ENCODE measurements at places on chromosomes 7 and 10.

DNA sequence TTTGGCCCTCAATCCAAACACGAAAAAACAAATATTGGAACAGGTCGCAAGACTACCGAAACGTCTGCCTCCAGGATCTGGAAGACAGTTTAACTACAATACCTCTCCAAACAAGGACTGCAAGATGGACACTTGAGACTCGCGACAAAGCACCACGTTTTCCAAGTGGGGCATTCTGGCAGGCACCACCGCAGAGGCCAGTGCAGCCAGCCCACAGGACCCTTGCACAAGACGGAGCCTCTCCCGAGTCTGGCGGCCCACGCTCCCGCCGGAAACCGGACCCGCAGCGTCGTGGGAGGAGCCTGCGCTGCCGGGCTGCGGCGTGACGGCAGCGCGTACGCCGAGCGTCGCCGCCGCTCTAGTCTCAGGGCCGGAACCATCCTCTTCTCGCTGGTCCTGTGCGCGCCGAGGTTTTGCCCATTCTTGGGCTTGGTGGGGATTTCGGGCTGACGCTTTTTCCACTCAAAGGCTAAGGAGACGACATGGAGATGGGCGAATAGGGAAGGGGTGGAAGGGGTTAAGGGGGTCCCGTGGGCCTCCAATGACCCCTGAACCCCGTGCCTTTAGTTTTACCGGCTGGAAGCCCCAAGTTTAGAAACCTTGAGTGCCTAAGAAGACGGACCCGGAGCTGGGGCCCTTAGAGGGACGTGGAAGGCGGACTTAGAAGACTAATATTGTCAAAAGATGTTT is at the start of gene ORC5:
TSS of gene ORC5 (minus strand) at position 283 of the 690 bp plus-strand sequence. CDS start at position 174, 109 bp downstream.
- peak; percentile 87 for DNase-seq

DNA sequence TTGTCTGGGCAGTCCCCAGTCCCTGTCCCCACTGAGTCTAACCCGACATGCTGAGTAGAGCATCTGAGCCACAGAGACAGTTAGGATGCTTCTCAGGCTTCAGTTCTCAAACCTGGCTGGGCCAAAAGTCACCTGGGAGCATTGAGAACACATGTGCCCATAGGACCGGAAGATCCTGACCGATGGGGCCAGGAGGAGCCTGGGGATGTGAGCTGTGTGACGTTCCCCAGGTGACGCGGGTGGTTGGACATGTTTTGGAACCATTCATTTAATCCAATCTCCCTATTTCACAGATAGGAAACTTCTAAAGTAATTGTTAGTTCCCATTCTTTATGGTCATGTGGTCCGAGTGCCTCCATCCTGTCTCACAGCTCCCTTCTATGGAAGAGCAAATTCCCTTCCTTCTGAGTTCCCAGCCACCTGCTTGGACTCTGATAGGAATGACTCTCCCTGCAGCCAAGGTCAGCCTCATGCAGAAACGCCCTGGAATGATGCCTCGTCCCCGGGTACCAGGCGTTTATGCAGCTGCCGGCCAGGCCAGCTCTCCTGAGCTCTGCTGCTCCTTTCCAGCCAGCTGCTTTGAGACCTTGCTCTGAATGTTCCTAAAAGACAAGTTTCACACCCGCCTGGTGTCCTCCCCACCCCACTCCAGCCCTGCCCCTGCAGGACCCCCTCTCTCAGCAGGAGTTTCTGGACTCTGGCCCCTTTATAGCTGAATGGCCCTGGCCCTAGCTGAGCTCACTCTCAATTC is 166.5 kb upstream of the RHEB start:
- DNase-seq = no peak

GRCh38 chr10:75508239-75508813 is 76.9 kb downstream of the LRMDA start:
- DNase-seq = no peak

GRCh38 chr10:95300022-95300539 is 9.3 kb upstream of the PDLIM1 start:
- DNase-seq = no peak

- DNase-seq = no peak
Measured at GRCh38 chr10:28800144-28800543, 122.8 kb downstream of the BAMBI start.

- DNase-seq = peak; percentile 2
Measured at GRCh38 chr7:37510043-37510634, 61.5 kb upstream of the ELMO1 start.

DNA sequence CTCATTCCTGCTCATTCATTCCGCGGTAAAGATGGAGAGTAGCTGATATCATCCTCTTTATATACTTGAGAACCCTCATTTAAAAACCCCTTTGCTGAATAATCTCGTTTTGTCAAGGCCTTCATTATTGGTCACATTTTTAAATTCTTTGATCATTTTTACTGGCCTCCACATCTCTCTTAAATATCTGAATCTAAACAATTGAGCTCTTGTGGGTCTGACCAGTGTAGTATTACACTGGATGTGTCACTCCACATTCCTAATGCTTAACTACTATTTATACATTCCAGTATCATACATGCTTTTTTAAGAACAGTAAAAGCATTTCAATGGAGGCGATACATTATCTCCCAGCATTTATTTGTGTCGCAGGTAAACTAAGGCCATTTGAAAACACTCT is 12.6 kb upstream of the PRPS1L1 start:
- no peak for DNase-seq

DNA sequence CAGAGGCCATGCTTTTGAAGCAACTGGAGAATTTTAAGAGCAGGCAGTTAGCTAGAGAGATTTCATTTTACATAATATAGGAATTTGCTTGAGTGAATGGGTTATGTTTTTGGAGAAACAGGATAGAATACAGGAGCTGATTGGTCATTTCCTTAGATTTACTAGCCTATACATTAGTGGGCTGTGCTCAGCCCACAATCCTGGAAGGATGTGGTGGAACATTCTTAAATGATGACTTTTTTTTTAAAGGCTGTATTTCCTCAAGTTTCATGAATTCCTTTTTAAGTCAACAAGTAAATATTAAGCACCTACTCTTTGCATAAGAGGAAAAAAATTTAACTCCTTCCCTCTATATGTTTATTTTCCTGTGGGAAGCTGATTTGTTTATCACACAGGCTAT is 314.4 kb upstream of the BMPER start:
- no peak for DNase-seq

- DNase-seq = no peak
Measured at GRCh38 chr7:2883101-2883500, 39.0 kb upstream of the GNA12 start.

DNA sequence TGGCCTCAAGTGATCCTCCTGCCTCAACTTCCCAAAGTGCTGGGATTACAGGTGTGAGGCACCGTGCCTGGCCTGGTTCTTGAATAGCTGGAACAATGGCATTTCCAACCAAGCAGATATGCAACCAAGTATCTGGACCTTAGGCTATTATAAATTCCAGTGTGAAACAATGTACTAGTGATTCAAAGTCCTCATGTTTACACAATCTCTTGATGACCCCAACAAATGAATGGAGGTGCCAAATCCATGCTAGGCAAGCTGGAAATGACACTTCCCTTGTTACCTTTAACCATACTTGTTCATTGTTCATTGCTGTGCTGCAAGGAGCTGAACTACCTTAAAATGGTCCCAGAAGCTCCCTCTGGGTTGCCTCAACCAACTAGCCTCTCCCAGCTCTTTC is 282.2 kb upstream of the KLF14 start:
- DNase-seq = no peak

GRCh38 chr10:101997803-101998202 is 58.2 kb downstream of the ARMH3 start:
- no peak for DNase-seq

DNA sequence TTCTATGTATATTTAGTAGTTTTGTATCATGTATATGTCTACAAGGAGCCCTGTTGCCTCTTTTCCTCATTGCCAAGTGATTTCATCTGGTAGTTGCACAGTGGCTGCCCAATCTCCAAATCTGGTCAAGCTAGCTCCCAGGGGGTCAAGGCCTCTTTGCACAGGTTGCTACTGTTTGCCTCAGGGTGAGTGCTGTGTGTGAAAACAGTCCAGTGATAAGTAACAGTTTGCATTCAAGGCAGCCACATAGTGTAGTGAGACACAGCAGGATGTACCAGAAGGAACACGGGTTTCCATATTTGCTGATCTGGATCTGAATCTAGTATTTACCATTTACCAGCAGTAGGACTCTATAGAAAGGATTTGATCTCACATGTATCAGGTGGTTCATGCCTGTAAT is 13.3 kb upstream of the EPC1 start:
- no peak for DNase-seq

GRCh38 chr7:2510909-2511768 is 8.4 kb upstream of the LFNG start:
- DNase-seq = peak; percentile 90

DNA sequence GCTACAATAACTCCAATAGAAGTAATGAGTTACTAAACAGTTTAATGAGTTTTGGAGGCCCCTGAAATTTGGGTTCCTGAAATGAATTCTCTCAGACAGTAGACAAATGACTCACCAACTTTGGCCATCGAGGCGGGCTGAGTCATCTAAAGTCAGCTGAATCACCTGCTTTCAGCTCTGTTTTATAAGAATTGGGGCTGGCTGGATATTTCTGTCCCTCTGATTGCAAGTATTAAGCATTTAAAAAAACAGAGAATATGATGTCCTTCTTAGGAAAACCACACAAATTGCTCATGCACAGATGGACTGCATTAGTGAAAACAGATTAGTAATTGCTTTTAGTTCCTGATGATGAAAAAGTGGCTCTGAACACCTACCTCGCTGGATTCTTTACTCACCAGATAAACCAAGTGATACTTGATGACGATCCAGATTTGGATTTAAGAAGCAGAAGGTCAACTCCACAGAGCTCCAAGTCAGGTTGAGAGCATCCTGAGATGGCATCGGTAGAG is 59.1 kb downstream of the ZNF365 start:
- DNase-seq = no peak

GRCh38 chr7:47202146-47202783 is 379.6 kb downstream of the TNS3 start:
- no peak for DNase-seq

DNA sequence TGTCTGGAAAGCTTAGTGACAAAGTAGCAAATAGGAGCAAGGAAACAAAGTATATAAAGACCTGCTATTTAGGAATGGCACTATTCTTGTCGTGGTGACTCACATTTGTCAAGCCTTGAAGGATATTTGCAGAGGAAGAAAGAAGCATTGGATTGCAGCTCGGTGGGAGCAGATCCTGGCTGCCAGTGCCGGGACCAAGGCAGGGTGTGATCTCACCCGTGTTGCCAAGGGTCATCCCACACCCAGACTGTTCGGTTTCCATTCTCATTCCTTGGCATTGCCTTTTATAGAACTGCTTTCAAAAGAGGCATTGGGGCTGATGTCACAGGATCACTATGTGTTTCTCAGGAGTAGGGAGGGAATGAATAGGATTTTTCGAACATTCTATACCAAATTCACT is 176.2 kb downstream of the GALNT17 start:
- no peak for DNase-seq

- peak; percentile 28 for DNase-seq
Measured at GRCh38 chr10:102133373-102134195, 744 bp downstream of the PPRC1 start.

DNA sequence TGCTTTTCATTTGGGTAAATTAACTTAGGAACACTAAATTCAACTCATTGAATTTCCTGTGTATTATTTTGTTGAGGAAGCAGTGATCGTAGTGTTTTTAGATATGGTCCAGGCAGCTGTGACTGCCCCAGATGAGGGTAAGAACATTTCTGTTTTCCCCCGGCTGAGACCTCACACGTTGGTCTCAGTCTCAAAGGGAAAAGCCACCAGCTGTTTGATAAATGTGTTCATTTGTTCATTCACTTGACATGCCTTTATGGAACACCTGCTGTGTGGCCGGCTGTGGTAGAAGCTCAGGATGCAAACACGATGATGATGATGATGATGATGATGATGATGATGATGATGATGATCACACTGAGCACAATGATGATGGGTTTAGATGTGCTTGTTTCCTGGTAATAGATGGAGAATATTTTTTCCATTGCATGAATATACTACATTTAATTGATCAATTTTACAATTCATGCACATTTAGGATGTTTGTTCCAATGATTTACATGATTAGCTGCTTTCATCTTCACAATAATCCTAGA is 125.6 kb upstream of the ZNF32 start:
- no peak for DNase-seq

DNA sequence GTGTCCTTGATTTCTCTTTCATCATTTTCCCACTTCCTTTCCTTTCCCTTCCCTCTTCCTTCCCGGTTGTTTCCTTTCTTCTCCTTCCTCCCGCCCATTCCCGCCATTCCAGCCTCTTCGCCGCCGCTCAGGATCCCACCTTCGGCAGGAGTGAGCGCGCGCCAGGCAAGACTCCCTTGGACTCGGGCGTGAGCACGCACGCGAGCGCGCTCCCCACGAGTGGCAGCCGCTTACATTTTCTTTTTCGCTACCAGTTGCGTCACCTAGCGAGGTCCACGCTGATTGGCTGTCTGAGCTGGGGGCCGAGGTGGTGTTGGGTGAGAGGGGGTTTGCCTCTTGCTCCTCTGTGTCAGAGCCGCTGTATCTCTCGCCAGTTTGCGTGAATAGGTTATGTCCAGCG is 11.8 kb downstream of the ZAN start:
- no peak for DNase-seq

GRCh38 chr10:101766306-101766705 is 9.6 kb downstream of the FGF8 start:
- no peak for DNase-seq

GRCh38 chr7:80493121-80493849 is 18.6 kb downstream of the GNAT3 start:
- DNase-seq = no peak

DNA sequence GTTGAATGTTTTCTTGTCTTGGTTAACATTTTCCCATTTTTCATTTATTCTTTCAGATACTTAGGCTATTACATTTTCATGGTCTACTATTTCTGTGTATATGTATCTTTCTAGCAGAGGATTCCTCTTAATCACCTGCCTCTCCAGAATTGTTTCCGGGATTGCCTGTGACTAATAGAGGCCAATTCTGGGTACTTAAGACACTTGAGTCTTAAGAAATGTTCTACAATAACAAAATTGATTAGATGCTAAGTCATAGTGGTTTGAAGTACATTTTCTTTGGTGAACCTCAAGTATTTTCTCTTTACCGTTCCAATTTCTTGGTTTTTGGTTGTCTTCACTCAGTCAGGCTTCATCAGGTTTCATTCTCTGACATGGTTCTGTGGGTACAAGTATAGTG is 26.4 kb downstream of the BBS9 start:
- DNase-seq = no peak

- no peak for DNase-seq
Measured at GRCh38 chr10:7015457-7015856, 395.4 kb downstream of the SFMBT2 start.

Measured in NCI-H1092 treated with DMSO at 0.1 percent for 48 hours (cell line).